ENCODE measurements at places on chromosomes 2 and 18.

GRCh38 chr18:5728531-5728930 is 166.8 kb downstream of the TMEM200C start:
- no peak for DNase-seq

- DNase-seq, result no peak
Observed at GRCh38 chr2:197884252-197884651, 79.9 kb downstream of the PLCL1 start.

- no peak for DNase-seq
Observed at GRCh38 chr2:105734762-105735538, 9.8 kb upstream of the NCK2 start.

GRCh38 chr18:46719388-46719787 is 37.5 kb downstream of the ST8SIA5 start:
- DNase-seq, result no peak

DNA sequence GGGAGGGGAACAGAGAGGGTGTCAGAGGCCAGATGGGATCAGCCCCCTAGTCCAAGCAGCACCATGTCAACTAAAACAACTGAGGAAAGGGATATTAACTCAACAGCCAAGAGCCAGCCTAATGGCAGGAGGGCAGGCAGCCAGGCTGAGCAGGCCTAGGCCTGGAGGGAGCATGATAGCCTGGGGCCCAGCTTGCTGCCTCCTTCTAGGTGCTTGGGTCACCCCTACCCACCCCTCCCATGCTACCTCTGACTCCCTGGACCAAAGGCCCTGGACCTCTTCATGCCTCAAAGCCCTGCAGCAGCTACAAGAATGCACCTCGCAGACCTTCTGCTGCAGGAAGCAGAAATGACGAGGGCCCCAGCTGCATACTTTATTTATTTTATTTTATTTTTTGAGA is 22.1 kb upstream of the TNS1 start:
- peak; percentile 5 for DNase-seq

- peak; percentile 43 for DNase-seq
Observed at GRCh38 chr2:60306267-60306861, 247.1 kb downstream of the BCL11A start.

- DNase-seq, result no peak
Observed at GRCh38 chr2:108392029-108392428, 14.3 kb downstream of the SULT1C4 start.
